ENCODE measurements at places on chromosomes 11 and 22.

DNA sequence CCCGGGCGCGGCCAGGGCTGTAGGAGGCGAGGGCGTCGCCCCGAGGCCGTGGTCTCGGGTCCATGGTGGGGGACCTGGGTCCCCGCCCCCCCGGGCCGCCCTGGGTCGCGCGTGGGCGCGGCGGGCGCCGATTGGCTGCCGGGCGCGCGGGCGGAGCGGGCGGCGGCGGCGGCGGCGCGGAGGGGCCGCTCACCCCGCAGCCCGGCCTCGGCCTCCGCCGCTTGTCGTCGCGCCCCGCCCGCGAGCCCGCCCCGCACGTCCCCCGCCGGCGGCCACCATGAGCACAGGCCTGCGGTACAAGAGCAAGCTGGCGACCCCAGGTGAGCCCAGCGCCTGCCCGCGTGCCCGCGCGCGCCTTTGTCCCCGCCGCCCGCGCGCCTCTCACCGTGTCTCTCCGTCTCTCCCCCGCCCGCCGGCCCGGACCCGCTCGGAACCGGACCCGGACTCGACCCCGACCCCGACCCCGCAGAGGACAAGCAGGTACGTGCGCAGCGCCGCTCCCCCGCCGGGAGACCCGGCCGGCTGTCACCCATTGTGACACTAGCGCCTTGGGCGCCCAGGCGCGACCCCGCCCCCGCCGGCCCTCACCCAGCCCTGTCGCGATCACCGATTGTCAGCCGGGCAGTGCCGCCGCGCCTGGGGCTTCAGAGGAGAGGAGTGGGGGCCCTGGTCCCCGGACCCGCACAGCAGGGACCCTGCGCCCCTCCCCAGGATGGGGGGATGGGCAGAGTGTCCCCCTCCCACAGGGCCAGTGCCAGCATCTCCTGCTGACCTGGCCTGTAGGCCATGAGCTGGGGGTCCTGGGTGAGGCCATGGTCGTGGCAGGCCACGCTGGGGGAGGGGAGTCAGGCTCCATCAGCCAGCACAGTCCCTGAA lies at the start of gene SEPTIN5:
Gene SEPTIN5, plus strand, starts transcription at position 192 of the 876 bp plus-strand sequence. Its CDS starts 86 bp downstream, at position 278.
- DNase-seq: no peak

DNA sequence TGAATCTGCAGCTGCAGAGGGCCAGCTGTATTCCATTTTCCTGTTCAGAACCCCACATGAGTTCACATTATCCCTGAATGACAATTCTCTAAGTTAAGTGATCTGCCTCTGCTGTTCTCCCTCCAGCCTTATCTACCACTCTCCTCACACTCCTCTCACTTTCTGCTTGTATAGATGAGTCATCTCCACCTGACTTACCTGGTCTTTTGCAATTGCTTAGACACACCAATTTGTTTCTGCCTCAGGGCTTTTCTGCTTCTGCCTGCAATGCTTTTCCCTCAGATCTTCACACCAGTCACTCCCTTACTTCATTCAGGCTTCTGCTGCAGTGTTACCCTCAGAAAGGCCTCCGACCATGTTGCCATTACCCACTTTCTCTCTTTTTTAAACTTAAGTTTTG lies 118.1 kb downstream of the ATM start:
- no peak for DNase-seq

- no peak for DNase-seq
Measured at GRCh38 chr22:30607300-30607930, 441 bp downstream of the TCN2 start.

- no peak for DNase-seq
Measured at GRCh38 chr11:94961255-94961654, 12.1 kb downstream of the CWC15 start.

GRCh38 chr11:77400271-77400670 lies 73.6 kb downstream of the PAK1 start:
- DNase-seq: no peak

DNA sequence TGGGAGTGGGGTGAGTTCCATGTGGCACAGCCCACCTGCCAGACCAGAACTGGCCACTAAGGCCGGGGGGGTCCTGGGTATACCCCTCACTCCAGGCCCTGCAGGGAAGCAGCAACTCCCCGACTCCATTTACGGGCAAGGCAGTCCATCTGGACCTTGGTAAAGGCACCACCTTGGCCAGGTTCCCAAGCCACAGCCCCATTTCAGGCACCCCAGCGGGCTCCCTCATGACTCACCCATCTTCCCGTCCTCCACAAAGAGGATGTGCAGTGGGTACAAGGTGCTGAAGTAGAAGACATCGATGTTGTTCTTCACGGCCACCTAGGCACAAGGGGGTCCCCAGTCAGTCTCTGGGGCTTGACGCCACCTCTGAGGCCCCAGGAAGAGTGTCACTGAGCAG lies 15.7 kb upstream of the RASL10A start:
- no peak for DNase-seq

GRCh38 chr22:45310977-45311531 lies 1.3 kb downstream of the FAM118A start:
- DNase-seq: no peak

DNA sequence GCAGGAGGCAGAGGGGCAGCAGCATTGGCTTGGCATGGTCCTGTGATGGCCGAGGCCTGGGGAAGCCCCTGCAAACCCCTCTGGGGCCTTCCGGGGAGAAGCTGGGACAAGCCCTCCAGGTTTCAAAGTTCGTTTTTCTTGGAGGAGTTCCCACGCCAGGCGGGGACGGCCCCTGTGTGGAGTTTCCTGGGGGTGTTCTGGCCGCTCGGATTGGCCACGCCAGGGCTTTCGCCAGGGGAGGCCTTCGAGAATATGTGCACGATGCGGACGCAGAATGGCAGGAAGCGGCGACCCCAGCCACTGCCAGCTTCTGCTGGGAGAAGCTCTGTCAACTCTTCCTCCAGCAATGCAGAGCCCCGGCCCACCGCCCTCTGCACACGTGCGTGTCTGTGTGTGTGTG lies 102.3 kb upstream of the ASPHD2 start:
- no peak for DNase-seq

- DNase-seq: no peak
Measured at GRCh38 chr22:26588729-26589366, 1.1 kb downstream of the TPST2 start.

DNA sequence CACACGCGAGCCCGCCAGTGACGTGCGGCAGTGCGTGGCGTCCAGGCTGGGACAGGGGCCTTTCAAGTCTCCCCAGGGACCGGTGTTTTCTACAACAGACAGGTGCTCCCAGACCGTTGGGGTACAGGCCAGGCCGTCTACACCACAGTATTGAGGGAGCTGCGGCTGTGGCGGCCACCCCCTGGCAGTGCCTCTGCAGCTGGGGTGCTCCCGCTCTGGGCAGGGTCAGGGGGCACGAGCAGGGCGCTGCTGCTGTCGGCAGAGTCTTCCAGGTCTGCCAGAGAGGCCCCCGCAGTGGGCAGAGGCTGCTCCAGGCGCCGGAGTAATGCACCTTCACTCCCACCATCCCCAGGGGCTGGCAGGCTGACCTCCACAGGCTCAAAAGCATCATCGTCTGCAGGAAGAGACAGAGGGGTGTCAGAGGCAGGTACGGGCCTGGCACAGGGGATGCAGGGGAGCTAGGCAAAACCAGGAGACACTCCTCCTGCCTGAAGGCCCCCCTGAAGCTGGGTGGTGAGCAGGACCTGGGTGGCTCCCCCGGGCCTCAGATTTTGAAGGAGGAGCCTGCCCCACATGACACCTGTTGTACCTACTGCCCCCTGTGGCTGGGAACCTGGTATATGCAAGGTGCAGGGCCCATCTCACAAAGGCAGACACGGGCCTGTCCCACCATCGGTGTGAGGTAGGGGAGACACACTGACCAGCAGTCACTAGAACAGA lies 83.3 kb downstream of the DGCR2 start:
- no peak for DNase-seq

- DNase-seq: no peak
Measured at GRCh38 chr11:68206211-68206610, 6.9 kb downstream of the KMT5B start.

- no peak for DNase-seq
Measured at GRCh38 chr11:13759050-13759449, 90.6 kb downstream of the FAR1 start.

DNA sequence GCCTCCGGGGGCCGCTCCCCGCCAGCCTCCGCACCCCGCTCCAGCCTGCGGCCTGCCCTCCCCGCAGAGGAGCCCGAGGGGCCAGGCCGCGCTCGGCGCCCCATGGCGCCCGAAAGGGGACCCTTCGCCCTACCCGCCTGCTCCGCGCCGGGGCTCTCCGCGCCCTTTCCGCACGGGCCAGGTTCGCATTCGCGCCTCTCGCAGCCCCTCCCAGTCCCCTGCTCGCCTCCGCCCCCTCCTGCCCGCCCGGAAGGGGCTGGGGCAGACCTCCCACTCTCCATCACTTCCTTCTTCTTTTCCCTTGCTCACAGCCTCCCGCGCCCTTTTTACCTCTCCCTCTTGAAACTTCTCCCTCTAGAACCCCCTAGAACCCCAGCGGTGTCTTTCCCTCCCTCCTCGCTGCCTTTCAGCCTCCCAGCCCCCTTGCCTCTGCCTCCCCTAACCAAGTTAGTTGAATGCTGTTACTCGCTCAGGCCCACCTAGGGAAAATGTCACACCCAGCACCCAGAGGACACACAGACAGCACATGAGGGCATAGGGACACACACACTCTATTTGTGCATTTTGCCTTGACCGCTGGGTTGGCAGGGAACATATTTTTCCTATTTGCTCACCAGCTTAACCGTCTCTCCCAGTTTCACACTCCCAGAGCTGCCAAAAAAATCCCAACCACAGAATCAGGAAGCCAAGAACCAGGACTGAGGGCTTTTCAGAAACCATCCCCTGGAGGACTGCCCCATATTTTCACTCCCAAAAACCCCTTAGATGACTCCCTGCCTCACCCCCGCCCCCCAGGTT lies at the start of gene SLC43A3:
Gene SLC43A3, minus strand, starts transcription at position 193 of the 798 bp plus-strand sequence. CDS start 949 bp downstream, outside the sequence.
- peak; percentile 84 for DNase-seq

- no peak for DNase-seq
Measured at GRCh38 chr11:112797092-112797491, 164.1 kb upstream of the NCAM1 start.
